ENCODE measurements at places on chromosomes 2 and 18.
A peak's percentile ranks its signal among the peaks of the same experiment; 100 is the strongest.

DNA sequence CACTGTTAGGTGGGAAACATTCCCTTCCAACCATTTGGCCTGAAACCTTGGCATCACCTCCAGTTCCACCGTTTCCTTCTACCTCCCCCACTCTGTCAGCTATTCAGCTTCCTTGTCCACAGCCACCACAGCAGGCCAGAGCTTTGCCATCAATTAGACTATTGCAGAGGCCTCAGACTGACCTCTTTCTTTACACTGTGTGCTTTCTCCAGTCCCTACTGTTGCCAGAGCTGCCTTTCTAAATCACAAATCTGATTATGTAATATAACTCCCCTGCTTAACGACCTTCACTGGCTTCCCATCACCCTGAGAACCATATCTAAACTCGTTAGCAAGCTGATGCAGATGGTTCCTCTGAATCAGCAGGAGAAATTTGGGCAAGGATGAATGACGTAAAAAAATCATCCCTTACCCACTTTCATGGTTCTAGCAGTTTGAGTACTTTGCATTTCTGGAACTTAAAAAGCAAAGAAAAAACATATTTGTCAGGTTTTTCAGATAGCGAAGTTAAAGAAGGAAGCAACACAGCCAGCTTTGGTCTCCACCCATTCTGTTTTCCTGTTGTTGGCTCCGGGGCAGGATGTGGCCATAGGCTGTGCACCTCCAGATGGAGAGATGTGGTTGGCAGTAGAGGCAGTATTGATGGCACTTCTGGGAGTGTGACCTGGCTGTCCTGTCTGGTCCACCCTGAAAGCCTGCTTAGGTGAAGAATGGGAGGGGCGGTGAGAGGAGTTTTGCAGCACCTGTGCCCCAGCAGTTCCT, 422.1 kb downstream of the PARD3B start:
- peak; percentile 15 for DNase-seq

- no peak for DNase-seq
Observed at GRCh38 chr2:172861098-172861497, 125.5 kb downstream of the RAPGEF4 start.

GRCh38 chr2:223214394-223215253, 162.6 kb downstream of the KCNE4 start:
- DNase-seq: no peak

- no peak for DNase-seq
Observed at GRCh38 chr2:170332676-170333402, 154.9 kb downstream of the MYO3B start.

DNA sequence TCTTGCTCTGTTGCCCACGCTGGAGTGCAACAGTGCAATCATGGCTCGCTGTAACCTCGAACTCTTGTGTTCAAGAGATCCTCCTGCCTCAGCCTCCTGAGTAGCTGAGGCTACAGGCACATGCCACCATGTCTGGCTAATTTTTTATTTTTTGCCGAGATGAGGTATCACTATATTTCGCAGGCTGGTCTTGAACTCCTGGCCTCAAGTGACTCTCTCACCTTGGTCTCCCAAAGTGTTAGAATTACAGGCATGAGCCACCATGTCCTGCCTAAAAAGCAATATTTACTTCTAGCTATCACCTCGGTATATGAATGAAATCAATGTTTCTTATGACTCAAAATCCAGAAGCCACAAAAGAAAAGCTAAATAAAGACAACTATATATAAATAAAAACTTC, 2.2 kb downstream of the BUB1 start:
- DNase-seq: no peak

DNA sequence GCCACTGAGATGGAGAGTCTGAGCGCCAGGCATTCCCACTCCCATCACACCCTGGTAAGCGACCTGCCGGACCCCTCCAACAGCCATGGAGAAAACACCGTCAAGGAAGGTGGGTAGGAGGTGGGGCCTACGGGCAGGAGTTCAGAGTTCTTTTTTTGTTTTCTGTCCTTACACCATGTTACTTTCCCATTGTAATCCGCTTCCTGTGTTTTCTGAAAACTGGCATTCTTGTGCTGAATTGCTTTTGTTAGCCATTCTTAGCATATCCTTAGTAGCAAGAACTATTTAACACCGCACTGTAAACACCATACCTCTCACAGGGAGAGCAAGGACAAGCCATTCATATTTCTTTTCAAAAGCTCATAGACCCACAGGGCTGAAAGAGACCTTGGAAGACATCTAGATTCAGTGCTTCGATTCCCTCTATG, 46.2 kb downstream of the UNC80 start:
- DNase-seq: no peak

GRCh38 chr2:220966636-220967035, 605.5 kb downstream of the EPHA4 start:
- DNase-seq: no peak

DNA sequence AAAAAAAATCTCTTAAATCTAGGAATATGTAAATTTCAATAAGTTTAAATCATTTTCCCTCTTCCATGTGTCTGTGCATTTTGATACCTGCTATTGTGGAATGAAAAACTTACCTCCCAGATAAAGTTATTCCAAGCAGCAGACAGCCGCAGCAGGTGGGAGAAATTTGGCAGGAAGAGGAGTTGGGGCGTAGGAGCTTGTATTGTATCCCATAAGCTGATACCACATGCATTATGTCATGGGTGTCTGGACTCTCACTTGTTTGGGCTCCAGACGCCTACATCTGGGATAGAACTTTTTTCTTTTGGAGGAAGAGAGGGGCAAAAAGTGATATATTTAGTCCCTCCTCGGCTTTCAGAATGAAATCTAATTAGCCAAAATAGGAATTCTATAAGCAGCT, 59.3 kb upstream of the TCF4 start:
- no peak for DNase-seq

DNA sequence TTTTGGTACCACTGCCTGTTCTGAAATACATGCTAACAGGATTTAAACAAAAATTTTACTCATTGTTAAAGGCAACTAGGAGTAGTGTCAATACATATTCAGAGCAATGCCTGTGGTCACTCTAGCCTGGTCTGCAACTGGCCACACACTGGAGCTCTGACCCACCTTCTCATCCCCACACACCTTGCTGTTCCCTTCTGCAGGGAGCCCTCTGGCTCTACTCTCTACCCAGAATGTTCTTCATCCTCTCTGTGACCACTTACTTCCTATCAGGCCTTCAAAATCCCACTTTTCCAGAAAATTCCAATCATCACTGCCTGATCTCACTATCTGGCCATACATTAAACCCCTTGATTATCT, 102.3 kb upstream of the NFU1 start:
- DNase-seq: no peak

DNA sequence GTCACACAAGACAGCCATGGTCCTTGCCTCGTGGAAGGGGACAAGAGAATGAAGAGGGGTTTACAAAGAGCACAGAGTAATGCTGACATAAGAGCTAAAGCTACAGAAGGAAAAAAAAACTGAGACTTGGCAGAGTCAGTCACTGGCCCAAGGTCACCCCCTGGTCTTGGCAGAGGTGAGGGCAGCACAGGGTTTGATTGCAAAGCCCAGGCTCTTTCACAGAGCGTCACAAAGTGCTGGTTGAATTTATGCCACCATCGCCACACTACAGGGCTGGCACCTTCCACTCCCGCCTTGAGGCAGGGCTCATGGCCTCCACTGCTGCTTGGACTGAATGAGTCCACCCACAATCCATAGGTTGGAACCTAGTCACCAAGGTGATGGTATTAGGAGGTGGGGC, 190.2 kb downstream of the INHBB start:
- no peak for DNase-seq

GRCh38 chr18:21739604-21740537, 721 bp upstream of the MIB1 start:
- DNase-seq: no peak

DNA sequence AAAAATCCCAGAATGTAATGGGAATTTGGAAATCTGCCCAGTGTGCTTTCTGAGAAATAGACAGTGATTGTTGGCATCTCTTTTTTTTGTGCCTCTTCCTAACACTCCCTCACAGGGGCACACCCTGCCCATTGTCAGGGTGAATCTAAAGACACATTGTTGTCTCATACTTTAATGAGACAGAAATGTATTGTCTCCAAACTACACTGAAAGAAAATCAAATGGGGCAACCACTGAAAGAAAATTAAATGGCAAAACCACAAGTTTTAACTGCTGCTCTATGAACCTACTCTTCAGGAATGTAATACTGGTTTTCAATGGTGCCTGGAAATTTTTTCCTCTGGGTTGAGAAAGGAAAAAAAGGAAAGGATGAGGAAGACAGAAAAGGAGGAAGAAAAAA, 43.2 kb upstream of the GLS start:
- DNase-seq: no peak

DNA sequence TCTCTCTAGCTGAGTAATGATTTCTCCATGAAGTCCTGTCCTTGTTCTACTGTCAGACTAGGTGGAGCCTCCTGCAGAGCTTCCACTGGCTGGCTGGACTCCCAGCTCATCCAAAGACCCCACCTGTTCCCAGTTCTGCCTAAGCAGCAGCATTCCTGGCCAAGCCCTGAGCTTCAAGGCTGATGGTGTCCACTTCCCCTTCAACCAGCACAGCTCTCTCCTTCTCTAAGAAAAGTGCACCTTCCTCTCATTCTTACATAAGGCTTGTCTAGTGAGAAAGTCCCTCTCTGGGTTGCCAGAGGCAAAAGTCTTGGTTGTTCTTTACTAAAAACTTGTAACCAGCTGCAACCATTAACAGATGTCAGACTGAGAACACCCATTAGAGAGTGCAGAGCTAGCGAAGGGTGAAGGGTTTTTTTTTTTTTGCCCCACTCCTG, 58.9 kb downstream of the CXCR4 start:
- DNase-seq: no peak

GRCh38 chr2:79446313-79446712, 66.5 kb upstream of the CTNNA2 start:
- DNase-seq: no peak

DNA sequence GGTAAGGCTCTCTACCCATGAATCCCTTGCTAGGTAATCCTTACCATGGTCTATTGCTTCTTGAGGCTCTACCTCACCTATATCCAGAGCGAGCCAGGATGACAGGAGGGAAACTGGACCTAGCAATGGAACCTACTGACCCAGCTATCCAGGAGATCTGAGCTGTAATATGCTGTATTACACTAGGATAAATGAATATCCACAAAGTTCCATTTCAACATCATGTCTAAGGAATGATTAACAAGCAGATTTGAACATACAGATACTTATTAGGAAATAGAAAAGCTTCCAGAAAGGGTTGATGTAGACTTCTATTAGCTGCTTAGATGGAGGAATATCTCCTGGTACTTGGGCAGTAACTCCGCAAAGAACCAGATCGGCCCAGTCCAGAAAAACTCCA, 110.1 kb downstream of the BAZ2B start:
- no peak for DNase-seq

DNA sequence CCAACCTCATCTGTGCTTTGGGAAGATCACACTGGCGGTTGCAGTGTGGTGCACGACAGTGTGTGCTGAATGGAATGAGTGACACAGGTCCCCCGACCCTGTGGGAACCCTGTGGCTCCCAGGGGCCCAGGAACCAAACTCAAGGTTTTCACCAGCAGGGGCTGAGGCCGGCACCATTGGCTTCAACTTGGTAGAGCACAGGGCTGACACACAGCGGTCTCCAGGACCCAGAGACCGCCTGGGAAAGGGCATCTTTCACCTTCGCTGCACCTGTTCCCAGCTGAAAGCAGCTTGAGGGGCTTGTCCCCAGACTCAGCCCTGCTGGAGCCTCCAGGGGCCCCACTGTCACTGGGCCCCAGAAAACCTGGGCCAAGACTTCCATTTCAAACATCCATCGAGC, 59.0 kb upstream of the ODC1 start:
- DNase-seq: no peak

DNA sequence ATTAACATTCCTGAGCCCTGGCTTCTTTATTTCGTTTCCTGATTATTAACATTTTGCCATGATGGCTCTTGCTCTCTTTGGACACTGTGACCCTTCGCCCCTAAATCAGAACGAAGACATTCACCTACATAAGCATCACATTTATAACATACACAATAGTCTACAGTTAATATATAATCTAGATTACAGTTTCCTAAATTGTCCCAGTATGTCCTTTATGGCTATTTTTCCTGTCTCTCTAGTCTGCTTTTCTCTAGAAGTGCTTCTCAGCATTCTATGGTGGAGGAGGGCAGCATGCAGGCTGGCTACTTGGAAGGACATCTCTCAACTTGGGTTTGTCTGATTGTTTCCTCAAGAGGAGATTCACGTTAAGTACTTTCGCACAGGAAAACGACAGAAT, 49.9 kb downstream of the FAM210A start:
- no peak for DNase-seq

DNA sequence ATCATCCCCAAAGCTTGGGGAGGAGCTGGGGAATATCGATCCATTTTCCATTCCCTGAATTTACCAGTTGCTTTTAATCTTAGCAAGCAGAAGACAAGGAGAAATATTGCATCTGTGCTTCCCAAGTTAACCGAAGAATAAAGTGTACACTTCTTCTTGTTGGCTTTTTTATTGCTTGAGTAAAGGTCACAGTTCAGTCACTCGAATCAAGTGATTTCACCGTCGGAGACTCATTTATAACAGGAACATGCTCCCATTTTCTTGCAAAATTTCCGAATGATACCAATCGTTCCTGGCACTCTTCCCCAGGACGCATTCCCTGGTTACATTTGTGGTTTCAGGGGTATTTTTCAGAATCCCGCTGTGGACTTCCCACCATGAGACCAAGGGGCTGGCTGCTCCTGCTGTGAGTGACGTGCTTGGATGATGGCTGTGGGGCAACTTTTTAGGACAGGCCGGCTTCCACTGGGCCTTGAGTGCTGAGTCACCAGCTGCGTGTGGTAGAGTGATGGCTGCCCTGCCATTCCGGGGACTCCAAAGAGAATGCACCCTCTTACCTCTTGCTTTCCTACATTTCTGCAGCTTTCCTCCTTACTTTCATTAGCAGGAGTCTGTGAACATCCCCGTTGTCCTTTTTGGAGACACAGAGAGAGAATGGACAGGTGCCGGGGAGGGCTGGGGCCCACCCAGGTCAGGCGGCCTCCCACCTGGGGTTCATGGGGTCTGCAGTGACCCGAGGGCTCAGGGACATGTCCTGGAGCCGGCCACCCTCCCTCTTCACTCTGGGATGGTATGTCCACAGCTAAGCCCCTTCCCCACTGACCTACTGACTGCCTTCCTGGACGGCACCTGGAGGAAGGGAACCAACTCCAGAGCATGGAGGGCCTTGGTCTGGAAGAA, 60.7 kb upstream of the HDAC4 start:
- DNase-seq: peak; percentile 1

DNA sequence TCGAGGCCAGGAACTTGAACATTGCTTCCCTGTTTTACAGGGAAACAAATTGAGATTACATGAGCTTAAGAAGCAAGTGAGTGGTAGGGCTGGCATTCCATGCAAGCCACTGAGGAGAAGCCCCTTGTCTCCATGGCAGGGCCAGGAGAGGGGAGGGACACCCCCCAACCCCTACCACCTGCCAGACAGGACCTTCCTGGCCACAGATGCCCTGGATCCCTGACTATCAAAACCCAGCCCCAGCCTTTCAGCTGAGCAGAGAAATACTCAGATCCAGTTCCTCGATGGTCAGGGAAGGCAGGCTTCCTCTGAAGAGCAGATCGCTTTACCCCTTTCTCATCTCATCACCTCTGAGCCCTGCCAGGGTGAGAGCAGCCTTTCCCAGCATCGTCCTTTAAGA, 53.8 kb upstream of the ALPP start:
- no peak for DNase-seq
